ENCODE measurements at places on chromosomes 1 and 21. TPM values are rescaled to one million over a fixed set of nuclear protein-coding genes. Genes with fewer than 3 reads are reported as not detected.

UHMK1 gene
- 29.5 TPM for total RNA-seq

OLIG2 gene
- not detected for total RNA-seq

ADAM30 gene
- total RNA-seq = not detected

CA6 gene
- total RNA-seq = not detected

IL12RB2 gene
- total RNA-seq = not detected

UMODL1 gene
- not detected for total RNA-seq

HSPB7 gene
- total RNA-seq = not detected

LCK gene
- 0.07 TPM for total RNA-seq
